Stimulated activated CD4-positive, alpha-beta T cell treated with anti-CD3 and anti-CD28 coated beads, Interleukin-1b, Interleukin-23, amount 100 ng/mL, for 24 hours (primary cell): ENCODE measurements at places on chromosomes 5 and 9.

DNA sequence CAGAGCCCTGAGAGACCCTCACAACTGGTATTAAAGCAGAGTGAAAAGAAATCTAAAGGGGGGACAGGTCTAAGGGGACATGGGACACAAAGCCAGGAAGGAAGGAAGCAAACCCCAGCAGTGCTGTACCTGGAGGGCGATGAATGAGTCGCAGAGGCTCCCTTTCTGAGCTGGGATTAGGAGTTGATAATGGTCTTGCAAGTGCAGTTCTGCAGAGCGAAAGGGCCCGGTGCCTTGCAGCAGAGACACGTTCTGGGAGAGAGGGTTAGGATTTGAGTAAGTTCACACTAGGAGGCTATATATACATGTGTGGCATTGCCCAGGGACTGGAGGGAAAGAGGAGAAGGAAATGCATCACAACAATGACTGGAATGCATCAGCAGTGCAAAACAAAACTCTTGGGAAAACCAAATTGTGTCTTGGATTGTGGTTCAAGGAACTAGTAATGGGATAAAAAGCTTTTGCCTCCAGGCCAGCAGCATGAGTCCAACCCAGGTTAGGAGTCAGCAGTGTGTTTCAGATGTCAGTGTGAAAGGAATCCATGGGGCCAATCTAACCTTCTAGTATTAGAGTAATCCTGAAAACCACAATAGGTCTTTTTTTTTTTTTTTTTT is 38.8 kb upstream of the LIFR start:
- no peak for DNase-seq

- no peak for DNase-seq
Observed at GRCh38 chr5:149216496-149216895, 55.2 kb upstream of the AFAP1L1 start.

- no peak for DNase-seq
Observed at GRCh38 chr5:41338136-41338675, 124.9 kb upstream of the C6 start.

- no peak for DNase-seq
Observed at GRCh38 chr5:73763300-73764032, 137.5 kb downstream of the ARHGEF28 start.

GRCh38 chr5:100667161-100667630 is 132.0 kb downstream of the FAM174A start:
- no peak for DNase-seq

- no peak for DNase-seq
Observed at GRCh38 chr5:145637396-145637795, 197.7 kb downstream of the PRELID2 start.

GRCh38 chr9:136596630-136597031 is 50.8 kb upstream of the NOTCH1 start:
- DNase-seq = no peak

GRCh38 chr5:2201011-2201410 is 318.3 kb upstream of the IRX4 start:
- no peak for DNase-seq

DNA sequence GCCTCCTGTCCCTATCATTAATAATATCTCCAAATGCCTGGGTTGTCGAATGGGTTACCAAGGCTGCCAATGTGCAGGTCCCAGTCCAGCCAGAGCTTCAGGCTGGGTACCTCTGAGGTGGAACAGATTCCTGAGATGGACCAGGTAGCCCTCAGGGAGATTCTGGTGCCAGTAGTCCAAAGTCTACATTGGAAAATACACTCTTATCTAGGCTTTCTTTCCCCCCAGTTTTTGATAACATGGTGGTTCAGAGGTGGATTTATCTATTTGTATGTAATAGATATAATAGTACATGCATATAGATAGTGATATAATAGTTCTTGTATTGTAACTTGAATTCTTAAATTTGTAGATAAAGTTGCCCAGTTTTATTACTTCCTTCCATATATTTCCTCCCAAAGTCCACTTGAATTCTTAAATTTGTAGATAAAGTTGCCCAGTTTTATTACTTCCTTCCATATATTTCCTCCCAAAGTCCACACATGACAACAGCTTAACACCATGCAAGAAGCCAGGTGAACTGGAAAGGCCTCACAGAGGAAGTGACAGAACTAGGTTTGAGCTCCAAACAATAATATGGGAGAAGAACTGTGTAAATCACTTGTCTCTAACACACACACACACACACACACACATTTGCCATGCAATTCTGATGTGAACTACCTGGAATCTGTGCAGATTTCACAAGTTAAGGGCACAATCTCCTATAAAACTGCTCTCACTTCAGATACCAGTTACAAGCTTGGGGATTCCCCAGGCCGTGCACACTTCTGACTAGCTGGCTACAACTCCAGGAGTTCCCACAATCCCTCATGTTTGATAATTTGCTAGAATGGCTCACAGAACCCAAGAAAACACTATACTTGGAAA is 30.7 kb upstream of the ERAP1 start:
- no peak for DNase-seq

- no peak for DNase-seq
Observed at GRCh38 chr5:126003309-126003708, 419.9 kb upstream of the GRAMD2B start.

DNA sequence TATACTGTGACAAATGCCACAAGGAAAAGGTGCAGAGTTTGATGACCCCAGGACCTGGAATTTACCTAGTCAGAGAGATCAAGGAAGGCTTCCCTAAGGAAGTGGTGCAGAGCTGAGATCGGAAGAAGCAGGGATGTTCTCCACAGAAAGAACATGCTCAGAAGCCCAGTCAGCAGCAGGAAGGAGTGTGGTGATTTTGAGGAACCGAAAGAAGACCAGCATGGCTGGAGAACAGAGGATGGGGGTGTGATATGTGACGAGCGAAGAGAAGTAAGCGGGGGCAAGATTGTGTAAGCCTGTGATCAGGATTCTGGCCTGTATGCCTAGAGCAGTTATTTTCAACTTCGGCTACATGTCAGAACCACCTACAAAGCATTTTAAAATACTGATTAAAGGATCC is 18.7 kb upstream of the PIK3R1 start:
- DNase-seq = no peak

GRCh38 chr9:127112056-127112455 is 10.4 kb downstream of the ANGPTL2 start:
- no peak for DNase-seq

- DNase-seq = no peak
Observed at GRCh38 chr5:132463811-132464155, 26.8 kb downstream of the IRF1 start.

DNA sequence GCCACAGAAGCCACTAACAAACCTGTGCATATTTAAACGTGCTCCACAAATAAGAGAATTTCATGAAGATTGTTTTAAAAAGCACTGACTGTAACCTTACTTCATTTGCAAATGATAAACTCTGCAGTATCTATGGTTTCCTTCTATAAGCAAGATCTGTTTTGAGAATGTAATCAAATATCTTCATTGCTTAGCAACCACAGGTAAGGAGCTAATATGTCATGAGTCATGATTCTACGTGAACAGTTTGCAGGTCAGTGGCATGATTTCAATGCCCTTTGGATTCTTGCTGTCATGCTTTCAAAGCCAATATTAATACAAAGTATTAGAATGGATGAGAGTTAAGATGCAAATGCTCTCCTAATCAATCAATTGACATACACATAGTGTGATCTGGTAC is 325.0 kb downstream of the EDIL3 start:
- DNase-seq = no peak

- DNase-seq = no peak
Observed at GRCh38 chr5:39013938-39014337, 60.3 kb downstream of the RICTOR start.

DNA sequence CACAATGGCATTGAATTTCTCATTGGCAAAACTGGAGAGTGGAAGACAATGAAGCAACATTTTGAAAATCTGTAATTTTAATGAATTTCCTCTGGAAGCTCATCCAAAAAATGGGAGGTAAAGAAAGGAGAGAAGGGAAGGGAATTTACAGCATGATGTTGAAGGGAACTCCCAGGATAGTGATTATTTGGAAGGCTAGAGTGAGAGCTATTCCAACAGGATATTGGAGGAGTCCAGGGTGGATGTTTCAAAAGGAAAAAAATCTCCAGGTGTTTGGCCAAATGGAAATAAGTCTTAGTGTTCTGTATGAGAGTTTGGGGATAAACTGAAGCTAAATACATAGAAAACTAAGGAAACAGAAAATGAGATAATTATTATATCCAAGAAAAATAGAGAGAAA is 106.2 kb downstream of the IZUMO3 start:
- no peak for DNase-seq

- no peak for DNase-seq
Observed at GRCh38 chr9:12133416-12133815, 559.8 kb upstream of the TYRP1 start.

- DNase-seq = no peak
Observed at GRCh38 chr5:10914741-10915480, 153.9 kb upstream of the DAP start.

DNA sequence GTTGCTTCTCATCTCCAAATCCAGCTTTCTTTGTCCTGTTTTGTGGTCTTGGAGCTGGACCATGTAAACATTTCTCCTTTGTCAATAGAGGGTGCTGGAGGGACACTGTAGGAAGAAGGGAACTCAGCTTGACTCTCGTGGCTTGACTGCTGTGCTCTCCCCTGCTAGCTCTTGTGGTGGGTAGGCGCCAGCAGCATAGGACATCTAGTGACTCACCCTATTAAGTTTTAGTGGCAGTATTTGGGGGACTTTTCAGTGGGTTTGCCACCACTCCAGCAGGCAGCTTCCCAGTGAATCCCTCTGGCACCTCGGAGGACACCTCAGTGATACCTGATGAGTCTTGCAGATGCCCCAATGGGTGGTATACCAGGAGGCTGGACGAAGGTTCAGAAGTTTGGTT is 97.8 kb downstream of the TSSK1B start:
- no peak for DNase-seq
